A549 treated with AZD2906 at 1 μM for 4 hours (cell line): ENCODE measurements at places on chromosomes 5 and 9. TPM values are rescaled to one million over a fixed set of nuclear protein-coding genes. Genes with fewer than 3 reads are reported as not detected.

IFNA7 gene
- total RNA-seq, result not detected in 5 replicates

SLC34A3 gene
- 0.03 to 0.15 TPM (median 0.10 TPM) in 4 of 5 replicates, not detected in the other for total RNA-seq

SPRY4 gene
- 8.2 to 11.4 TPM (median 10.2 TPM) in 5 replicates for total RNA-seq

MORN5 gene
- not detected in 5 replicates for total RNA-seq

GLDC gene
- 10.7 to 13.9 TPM (median 12.2 TPM) in 5 replicates for total RNA-seq

PCDH1 gene
- total RNA-seq, result 2.1 to 3.8 TPM (median 3.4 TPM) in 5 replicates

MTX3 gene
- 4.6 to 6.7 TPM (median 5.3 TPM) in 5 replicates for total RNA-seq

NDUFA8 gene
- 102 to 122 TPM (median 115 TPM) in 5 replicates for total RNA-seq

PRLR gene
- 0.10 to 0.19 TPM (median 0.13 TPM) in 5 replicates for total RNA-seq

LPAR1 gene
- total RNA-seq, result 21.4 to 23.8 TPM (median 22.1 TPM) in 5 replicates

MUSK gene
- not detected in 5 replicates for total RNA-seq

WNK2 gene
- 4.2 to 7.8 TPM (median 6.0 TPM) in 5 replicates for total RNA-seq

PCDHA12 gene
- total RNA-seq, result 3.0 to 3.2 TPM (median 3.1 TPM) in 5 replicates

BRD9 gene
- 36.8 to 40.4 TPM (median 39.0 TPM) in 5 replicates for total RNA-seq

SLC2A6 gene
- total RNA-seq, result 17.1 to 21.5 TPM (median 19.5 TPM) in 5 replicates

GFRA3 gene
- total RNA-seq, result 0.06 to 0.14 TPM (median 0.10 TPM) in 4 of 5 replicates, not detected in the other

SH3GL2 gene
- 0.06 to 0.41 TPM (median 0.07 TPM) in 5 replicates for total RNA-seq

FOXD4L4 gene
- 0.06 to 0.13 TPM (median 0.06 TPM) in 4 of 5 replicates, not detected in the other for total RNA-seq

ANKRD31 gene
- 0.03 to 0.07 TPM (median 0.06 TPM) in 5 replicates for total RNA-seq

SPATA6L gene
- 1.2 to 2.3 TPM (median 1.6 TPM) in 5 replicates for total RNA-seq

HK3 gene
- total RNA-seq, result 0.02 to 0.07 TPM in 2 of 5 replicates, not detected in the others

OCLN gene
- 8.6 to 13.3 TPM (median 9.0 TPM) in 5 replicates for total RNA-seq

GABRA6 gene
- not detected in 5 replicates for total RNA-seq

ELAVL2 gene
- total RNA-seq, result 0.02 to 0.04 TPM (median 0.03 TPM) in 3 of 5 replicates, not detected in the others

TIFAB gene
- total RNA-seq, result not detected in 5 replicates

RFK gene
- total RNA-seq, result 29.0 to 38.4 TPM (median 32.4 TPM) in 5 replicates

FRMPD1 gene
- total RNA-seq, result 0.02 to 0.07 TPM (median 0.06 TPM) in 5 replicates

UCK1 gene
- 20.2 to 22.5 TPM (median 21.2 TPM) in 5 replicates for total RNA-seq

SRD5A1 gene
- 17.7 to 33.2 TPM (median 31.4 TPM) in 5 replicates for total RNA-seq

IFNA13 gene
- total RNA-seq, result not detected in 5 replicates

ITGA1 gene
- 0.69 to 2.0 TPM (median 1.00 TPM) in 5 replicates for total RNA-seq

NUTM2G gene
- total RNA-seq, result not detected in 5 replicates

PFN3 gene
- not detected in 5 replicates for total RNA-seq

SLC36A3 gene
- not detected in 5 replicates for total RNA-seq

CAPSL gene
- not detected in 5 replicates for total RNA-seq

SLC25A2 gene
- not detected in 5 replicates for total RNA-seq

SOWAHA gene
- total RNA-seq, result 0.08 to 0.16 TPM (median 0.10 TPM) in 5 replicates

AP3B1 gene
- 24.4 to 30.3 TPM (median 29.9 TPM) in 5 replicates for total RNA-seq

MYMK gene
- not detected in 5 replicates for total RNA-seq

PCDHGC5 gene
- 0.02 to 0.03 TPM in 2 of 5 replicates, not detected in the others for total RNA-seq

NR6A1 gene
- 1.4 to 2.0 TPM (median 1.7 TPM) in 5 replicates for total RNA-seq

SLC4A9 gene
- 0.02 to 0.03 TPM in 2 of 5 replicates, not detected in the others for total RNA-seq

TLX3 gene
- not detected in 5 replicates for total RNA-seq

SAXO1 gene
- total RNA-seq, result not detected in 5 replicates

CDC26 gene
- 41.2 to 56.4 TPM (median 45.1 TPM) in 5 replicates for total RNA-seq

TAF1L gene
- total RNA-seq, result 0.01 TPM in 3 of 5 replicates, not detected in the others

RFESD gene
- total RNA-seq, result 1.3 to 2.2 TPM (median 1.8 TPM) in 5 replicates

CBY3 gene
- total RNA-seq, result not detected in 5 replicates

ADRA1B gene
- total RNA-seq, result 21.8 to 24.5 TPM (median 23.0 TPM) in 5 replicates

CDC20B gene
- 0.03 to 0.10 TPM (median 0.07 TPM) in 5 replicates for total RNA-seq

ANKRD18A gene
- total RNA-seq, result 6.7 to 10.3 TPM (median 9.0 TPM) in 5 replicates

SCGB3A2 gene
- total RNA-seq, result not detected in 5 replicates

LCN1 gene
- total RNA-seq, result 0.17 to 0.26 TPM (median 0.20 TPM) in 3 of 5 replicates, not detected in the others

SPATA31D4 gene
- total RNA-seq, result not detected in 5 replicates

ICE1 gene
- total RNA-seq, result 18.6 to 27.3 TPM (median 22.7 TPM) in 5 replicates

SOHLH1 gene
- 0.05 to 0.08 TPM (median 0.05 TPM) in 3 of 5 replicates, not detected in the others for total RNA-seq

TRIM52 gene
- total RNA-seq, result 5.2 to 7.2 TPM (median 5.5 TPM) in 5 replicates

SHOC1 gene
- not detected in 5 replicates for total RNA-seq

OR1J2 gene
- total RNA-seq, result 0.10 TPM in 1 of 5 replicates, not detected in the others
